ENCODE measurements at places on chromosomes 5 and 9.

- DNase-seq: no peak
Measured at GRCh38 chr9:76161106-76161505, 233.1 kb downstream of the RFK start.

DNA sequence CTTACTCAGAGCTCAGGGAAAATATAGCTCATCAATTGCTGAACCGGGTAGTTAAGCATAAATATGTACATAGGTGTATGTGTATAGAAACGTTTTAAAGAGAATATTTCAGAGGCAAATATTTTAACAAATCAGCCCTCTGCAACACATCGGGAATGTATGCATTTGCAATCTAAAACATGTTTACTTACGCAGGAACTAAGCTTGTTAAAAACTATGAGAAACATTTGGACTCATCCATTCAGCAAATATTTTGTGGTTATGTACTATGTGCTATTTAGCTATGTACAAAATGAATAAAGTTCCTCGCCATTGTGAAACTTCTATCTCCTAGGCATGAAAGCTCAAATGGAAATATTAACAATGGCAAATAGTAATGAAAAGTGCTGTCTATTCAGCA lies 469.9 kb downstream of the ARHGEF28 start:
- DNase-seq: no peak

GRCh38 chr9:136728548-136729123 lies 14.1 kb downstream of the LCN10 start:
- no peak for DNase-seq

GRCh38 chr9:13967011-13967410 lies 346.9 kb downstream of the NFIB start:
- DNase-seq: no peak

GRCh38 chr5:97750576-97750975 lies 567.5 kb upstream of the RIOK2 start:
- DNase-seq: no peak

GRCh38 chr5:18754201-18754600 lies 1119.9 kb downstream of the TAF11L14 start:
- no peak for DNase-seq

- DNase-seq: no peak
Measured at GRCh38 chr9:29213417-29214153, 1640.3 kb upstream of the C9orf72 start.

DNA sequence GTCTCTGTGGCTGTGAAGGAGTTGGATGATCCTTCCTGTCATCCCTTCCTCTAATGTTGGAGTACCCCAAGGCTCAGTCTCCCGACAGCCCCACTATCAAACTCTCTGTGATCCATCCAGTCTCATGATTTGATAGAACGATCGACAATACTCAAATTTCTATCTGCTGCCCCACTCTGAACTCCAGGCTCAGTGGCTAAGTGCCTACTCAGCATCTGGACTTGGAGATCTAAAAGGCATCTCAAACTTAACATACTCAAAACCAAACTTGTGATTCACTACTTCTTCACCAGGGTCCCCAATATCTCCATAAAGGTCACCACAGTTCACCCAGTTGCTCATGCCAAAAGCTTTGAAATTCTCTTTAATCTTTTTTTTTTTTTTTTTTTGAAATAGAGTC lies 15.1 kb upstream of the STRBP start:
- DNase-seq: no peak

DNA sequence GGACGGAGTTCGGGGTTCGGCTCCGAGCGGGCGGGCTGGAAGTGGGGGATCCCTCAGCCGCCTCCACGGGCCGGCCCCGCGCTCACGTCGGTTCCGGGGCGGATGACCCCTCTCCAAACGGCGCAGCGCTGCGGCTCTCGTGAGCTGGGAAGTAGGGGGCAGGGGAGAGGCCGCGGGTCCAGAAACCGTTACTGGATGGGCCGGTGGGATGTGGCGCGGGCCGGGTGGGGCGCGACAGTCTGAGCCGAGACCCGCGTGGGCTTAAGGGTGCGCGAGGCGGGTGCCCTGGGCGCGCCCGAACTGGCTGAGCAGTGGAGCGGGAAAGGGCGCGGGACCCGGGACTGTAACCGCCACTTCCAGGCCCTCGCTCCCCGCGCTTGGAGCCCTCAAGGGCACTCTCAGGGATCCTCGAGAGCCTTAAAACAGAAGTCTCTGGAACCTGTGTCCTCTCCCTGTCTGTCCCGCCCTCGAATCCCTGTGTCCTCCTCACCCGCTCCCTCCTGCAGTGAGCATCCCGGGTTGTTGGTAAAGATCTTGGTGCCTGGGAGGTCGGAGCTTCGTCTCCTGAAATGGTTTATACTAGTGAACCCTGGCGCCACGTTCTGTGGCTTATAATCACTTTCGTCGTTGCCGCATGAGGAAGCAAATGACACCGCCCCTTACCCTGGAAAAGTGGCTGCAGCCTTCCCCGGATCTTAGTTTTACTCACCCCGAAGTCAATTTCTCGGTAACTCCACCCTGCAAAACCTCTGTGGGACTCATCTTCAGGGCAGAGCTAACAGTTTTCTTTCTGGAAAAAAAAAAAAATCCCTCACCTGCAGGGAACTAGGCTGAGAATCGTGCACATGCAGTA lies 571 bp upstream of the MARCHF11 start:
- DNase-seq: no peak

DNA sequence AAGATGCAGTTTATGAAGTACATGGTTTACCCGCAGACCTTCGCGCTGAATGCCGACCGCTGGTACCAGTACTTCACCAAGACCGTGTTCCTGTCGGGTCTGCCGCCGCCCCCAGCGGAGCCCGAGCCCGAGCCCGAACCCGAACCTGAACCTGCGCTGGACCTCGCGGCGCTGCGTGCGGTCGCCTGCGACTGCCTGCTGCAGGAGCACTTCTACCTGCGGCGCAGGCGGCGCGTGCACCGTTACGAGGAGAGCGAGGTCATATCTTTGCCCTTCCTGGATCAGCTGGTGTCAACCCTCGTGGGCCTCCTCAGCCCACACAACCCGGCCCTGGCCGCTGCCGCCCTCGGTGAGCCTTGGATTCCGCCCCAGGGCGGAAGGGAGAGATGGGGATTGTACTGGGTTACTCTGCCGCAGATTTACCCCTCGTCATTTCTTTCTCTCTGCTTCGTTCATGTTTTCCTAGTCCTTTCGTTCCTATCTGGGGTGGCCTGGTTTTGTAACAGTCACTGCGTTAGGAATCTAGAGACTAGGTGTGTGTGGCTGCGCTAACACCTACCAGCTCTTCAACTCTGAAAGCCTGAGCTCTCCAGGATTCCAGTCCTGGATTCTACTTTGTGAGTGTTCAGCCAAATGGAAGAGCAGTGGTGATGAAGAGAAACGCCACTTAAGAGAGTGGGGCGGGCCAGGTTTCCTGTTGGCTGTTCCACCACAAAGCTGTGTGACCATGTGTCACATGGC lies 638 bp downstream of the MRPS30 start:
- peak; percentile 30 for DNase-seq

GRCh38 chr9:3793971-3794383 lies 268.2 kb upstream of the RFX3 start:
- DNase-seq: no peak

GRCh38 chr5:36158144-36158543 lies 6.2 kb downstream of the SKP2 start:
- DNase-seq: no peak

GRCh38 chr5:176902102-176902814 lies 3.1 kb upstream of the HK3 start:
- no peak for DNase-seq

GRCh38 chr9:13351778-13352386 lies 72.4 kb upstream of the MPDZ start:
- DNase-seq: no peak

GRCh38 chr9:115799734-115800133 lies 353.9 kb upstream of the PAPPA start:
- no peak for DNase-seq

DNA sequence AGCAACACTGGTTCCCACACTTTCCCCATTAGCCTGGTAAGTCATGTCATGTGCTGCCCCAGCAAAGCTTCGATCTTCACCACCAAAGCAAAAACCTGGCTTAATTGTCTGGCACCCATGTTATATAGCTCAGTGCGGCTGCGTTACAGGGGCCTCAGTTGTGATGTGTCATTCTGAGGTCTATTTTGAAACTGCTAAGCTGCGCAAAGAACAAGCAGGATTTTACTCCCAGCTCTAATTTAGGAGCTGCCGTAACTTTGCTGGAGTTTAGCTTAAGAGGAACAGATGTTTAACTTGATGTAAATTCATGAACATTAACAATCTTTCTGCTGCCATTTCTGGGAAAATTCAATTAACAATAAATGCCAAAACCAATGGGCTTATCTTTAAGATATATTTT lies 274.1 kb downstream of the HSPA4 start:
- DNase-seq: no peak

DNA sequence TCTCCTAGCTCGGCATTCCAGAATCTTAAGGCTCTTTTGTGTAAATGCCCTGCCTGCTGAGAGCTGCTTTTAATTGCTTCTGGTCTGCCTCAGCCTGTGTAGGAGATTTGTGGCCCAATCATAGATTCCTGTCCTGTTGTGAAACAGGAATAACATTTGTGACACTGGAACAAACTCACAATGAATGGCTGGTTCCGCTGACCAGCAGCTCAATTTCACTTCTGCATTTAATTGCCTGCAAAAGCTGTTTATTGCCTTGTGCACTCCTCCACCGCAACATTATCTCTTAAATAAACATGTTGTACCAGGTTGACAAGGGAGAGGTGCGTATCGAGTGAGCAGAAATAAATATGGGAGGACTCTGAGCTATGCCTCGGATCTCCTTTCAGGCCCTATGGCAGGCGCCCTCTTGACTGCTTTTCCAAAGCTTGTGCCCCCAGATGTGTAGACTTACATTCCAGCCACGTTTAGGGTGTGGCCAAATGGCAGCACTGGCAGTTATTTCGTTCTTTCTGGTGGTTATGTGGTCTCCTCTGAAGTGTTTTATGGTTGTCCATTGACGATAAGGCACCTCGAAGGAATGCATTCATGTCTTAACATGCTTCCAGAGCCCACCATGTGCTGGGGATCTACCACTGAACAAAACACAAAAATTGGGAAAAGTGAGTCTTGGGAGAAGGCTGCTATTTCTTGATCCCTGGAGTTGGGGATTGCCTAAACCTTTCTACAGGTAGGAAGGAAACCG lies 58.1 kb downstream of the DMRT1 start:
- no peak for DNase-seq

- DNase-seq: no peak
Measured at GRCh38 chr9:137972988-137973470, 95.4 kb downstream of the CACNA1B start.

- DNase-seq: no peak
Measured at GRCh38 chr5:527646-528628, 3.7 kb upstream of the SLC9A3 start.

- DNase-seq: no peak
Measured at GRCh38 chr5:169160405-169160901, 140.5 kb downstream of the SLIT3 start.

- no peak for DNase-seq
Measured at GRCh38 chr5:172659909-172660628, 19.0 kb downstream of the NEURL1B start.

DNA sequence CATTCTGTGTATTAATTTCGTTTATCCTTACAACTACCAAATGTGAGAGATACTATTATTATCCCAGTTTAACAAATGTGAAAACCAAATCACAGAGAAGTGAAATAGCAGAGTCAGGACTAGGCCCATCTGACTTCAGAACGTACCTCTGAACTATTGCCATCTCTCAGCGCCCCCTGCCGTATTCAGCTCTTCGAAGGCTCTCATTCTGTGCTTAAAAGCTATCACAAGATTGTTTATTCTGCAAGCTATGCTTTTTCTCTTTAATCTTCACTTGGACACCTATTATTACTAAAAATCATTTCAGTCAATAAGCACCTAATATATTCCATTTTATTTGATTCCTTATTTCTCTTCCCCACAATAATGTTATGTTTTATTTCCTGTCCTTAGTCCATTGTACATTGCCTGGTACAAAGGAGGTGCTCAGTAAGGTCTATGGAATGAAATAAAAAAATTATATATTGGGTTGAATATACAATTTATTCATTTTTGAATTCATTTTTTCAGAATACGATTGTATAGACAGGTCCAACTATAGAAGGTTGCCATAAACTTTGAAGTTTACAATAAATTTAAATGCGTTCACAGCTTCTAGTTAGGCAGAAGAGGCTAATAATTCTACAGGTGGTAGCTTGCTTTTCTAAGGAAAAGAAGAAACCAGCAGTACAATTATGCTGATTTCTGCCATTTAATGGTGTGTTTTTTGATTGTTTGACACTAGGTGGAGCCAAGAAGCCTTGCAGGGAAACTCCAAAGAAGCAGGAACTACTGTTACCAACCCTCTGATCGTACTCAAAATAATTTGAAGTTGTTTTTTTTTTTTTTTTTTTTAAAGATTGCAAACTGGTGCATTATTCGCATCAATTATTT lies 202.2 kb upstream of the DMRTA1 start:
- no peak for DNase-seq

DNA sequence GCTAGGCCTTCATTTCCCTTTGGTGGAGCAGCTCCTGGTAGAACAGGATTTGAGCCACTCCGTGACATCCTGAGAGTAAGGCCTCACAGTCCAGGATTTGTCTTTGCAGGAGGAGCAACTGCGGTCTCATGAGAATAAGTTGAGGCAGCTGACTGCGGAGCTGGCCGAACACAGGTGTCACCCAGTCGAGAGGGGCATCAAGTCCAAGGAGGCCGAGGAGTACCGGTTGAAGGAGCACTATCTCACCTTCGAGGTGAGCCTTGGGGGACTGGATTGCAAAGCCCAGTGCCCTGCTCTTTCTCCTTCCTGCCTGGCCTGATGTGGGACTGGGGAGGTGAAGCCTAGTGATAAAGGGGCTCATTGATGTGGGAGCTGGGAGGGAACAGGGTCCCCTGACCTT lies 44.3 kb downstream of the PSD2 start:
- no peak for DNase-seq
